ENCODE measurements at places on chromosomes 3 and 15.

DNA sequence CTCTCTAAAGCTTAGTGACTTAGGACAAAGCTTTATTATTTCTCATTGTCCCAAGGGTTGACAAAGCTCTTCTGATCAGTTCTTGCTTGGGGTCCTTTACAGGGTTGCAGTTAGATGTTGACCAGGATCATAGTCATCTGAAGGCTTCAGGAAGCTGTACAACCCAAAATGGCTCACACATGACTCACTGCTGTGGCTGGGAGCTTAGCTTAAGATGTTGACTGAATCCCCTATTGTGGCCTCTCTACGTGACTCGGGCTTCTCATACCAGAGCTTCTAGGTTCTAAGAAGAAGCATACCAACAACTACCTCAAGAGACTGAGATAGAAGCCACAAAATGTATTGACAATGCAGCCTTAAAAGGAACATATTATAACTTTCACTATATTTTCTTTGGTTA, 569.6 kb upstream of the ROBO2 start:
- DNase-seq = no peak

GRCh38 chr3:152176998-152177397, 91.7 kb upstream of the MBNL1 start:
- DNase-seq = no peak

GRCh38 chr3:100384733-100385525, 16.0 kb downstream of the TOMM70 start:
- no peak for DNase-seq

- no peak for DNase-seq
Measured at GRCh38 chr15:68506071-68506470, 72.7 kb upstream of the CORO2B start.

DNA sequence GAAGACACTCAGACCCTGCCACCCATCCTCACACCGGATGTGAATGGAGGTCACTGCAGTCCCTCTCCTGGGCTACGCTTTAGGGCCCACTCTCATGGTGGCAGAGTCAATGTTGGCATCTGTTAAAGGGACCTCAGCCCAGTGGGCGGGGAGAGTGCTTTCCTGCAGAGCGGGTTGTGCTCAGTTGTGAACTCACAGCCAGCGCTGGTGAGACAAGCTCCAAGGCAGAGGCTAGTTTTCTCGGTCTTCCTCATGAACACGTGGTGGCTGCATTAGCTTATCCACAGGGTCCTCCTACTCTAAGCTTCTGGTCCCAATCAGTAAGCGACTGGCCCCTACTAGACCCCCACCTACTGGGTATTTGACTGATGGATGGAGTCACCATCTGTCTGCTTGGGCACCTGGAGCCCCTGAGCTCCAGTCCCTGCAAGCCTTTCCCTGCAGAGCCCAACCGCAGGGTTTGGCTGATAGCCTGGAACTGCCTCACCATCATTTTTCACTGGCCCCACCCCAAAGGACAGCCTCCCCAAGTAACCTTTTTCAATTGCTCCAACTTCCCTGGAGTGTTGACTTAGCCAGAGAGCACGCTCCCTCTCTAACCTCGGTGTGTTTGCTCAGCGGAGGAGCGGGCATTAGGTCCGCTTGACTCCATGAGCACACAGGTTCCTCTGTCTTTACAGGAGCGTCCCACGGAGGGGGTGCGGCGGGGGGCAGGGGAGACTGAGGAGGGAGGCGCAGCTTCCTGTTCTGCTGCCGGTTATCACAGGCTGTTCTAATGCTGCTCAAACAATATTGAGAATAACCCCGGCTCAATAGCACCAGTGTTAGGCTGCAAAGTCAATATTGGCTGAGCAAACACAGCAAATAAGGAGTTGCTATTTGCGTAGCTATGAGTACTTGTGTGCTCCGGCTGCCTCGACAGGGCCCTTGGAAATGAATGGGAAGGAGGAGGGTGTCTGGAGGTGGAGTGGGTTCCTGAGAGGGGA, 141.7 kb downstream of the RPLP1 start:
- DNase-seq = peak; percentile 71

DNA sequence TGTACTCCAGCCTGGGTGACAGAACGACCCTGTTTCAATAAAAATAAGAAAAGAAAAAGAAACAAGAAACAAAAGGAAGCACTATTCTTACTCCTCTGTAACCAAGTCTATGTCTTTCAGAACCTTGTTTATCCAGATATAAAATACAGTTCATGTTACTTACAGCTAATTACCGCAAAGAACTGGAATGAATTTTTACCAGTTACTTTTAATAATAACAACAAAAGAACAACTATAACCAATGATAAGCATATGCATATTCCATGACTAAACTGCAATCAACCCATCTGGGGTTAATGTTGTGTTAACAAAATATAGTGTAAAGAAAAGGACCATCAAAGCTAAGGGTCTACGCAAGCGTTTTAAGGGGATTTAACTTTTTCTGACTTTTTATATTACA, 123.2 kb downstream of the SNRK start:
- DNase-seq = no peak

- no peak for DNase-seq
Measured at GRCh38 chr3:39460677-39461076, 6.8 kb upstream of the MOBP start.

DNA sequence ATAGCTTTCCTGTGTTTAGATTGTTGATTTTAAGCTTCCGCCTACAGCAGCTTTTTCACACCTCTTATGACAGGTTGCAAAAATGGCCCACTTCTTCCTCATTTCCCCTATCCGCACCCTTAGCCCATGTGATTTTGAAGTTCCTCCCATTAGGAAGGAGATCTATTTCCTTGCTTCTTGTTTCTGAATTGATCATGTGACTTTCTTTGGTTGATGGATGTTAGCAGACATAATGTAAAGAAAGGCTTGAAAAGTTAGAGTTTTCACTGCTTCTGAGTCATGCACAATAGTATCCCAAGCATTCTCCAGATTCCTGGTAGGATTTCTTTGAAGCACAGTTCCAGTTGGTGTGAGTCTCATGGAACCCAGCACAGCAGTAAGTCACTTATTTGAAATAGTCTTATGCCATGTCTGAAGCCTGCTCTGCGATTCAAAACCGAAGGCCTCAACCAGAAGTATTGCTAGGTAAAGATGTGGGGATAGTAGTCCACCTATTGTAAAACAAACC, 76.6 kb downstream of the EDEM1 start:
- no peak for DNase-seq

DNA sequence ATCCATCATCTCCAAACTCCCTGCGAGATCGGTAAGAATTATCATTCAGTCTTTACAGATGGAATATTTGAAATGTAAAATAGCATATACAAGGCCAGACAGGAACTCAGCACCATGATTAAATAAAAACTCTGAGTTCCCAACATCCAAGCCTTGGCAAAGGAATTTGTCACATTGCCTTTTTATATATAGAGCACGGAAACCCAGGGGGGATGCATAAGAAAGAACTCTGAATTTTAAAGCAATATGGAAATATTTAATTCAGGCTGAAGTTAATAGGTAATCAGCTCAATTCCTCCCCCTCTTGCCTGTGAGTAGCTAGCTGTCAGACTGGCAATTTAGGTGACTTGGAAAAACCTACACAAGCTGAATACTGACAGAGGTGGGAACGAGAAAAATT, 217.9 kb upstream of the KCNMB2 start:
- no peak for DNase-seq

GRCh38 chr3:129597087-129597999, 9.1 kb downstream of the PLXND1 start:
- DNase-seq = no peak

DNA sequence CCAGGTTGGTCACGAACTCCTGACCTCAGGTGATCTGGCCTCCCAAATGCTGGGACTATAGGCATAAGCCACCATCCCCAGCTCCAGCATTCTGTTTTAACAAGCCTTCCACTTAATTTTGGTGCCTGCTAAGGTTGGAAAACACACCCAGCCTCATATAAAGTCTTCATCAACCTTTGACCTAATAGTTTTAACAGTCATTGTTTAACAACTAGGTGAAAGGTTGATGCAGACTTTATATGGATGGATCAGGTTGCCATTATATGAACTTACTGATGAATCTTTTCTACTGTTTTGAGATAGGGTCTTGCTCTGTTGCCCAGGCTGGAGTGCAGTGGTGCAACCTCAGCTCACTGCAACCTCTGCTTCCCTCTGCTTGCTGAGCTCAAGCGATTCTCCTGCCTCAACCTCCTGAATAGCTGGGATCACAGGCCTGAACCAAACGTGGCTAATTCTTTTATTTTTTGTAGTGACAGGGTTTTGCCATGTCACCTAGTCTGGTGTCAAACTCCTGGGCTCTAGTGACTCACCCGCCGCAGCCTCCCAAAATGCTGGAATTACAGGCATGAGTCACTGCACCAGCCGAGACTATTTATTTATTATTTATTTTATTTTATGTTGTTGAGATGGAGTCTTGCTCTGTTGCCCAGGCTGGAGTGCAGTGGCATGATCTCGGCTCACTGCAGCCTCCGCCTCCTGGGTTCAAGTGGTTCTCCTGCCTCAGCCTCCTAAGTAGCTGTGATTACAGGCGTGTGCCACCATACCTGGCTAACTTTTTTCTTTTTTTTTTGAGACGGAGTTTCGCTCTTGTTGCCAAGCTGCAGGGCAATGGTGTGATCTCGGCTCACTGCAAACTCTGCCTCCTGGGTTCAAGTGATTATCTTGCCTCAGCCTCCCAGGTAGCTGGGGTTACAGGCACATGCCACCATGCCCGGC, 3.1 kb upstream of the RPAP1 start:
- DNase-seq = no peak

DNA sequence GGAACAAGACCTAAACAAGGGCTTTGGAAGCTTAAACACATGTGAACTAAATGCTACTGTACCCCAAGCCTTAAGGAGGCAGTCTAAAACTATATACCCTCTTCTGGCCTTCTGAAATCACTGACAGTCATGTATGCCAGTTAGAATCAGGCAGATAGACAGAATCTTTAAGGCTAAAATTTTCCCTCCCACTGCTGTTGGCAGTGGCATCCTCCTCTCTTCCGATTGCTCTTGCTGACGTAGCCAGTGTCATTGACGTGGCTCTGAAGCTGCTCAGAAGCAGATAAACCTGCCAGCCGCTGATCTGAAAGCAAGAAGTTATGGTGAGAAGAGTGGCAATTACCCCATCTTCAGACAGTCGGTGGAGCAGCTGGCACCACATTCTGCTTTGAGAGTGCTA, 3.3 kb downstream of the RYR3 start:
- DNase-seq = no peak

DNA sequence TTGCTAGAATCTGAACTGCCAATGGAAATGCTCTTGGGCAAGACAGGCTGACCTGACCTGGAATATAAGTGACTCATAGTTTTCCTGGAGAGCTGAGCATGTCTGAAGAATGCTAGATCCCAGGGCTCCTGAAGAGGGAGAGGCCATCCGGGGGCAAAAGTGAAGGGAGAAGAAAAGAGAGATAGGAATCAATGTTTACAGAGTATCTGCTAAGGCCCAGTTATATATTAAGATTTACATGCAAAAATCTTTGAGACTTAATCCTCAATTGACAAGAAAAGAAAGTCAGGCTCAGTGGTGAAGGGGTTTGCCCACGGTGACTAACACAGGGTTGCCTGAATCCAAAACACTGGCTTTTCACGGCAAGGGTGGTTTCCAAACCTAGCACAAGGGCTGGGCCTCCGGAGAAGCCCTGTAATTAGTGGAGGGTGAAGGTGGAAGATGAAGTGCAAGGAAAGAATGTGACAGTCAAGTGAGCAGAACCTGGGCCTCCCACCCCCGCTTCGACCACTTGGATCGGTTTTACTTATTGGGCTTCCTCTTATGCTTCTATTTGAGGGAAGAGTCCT, 91.7 kb upstream of the FGF12 start:
- no peak for DNase-seq

GRCh38 chr3:46414739-46415138, 7.7 kb downstream of the CCRL2 start:
- no peak for DNase-seq

DNA sequence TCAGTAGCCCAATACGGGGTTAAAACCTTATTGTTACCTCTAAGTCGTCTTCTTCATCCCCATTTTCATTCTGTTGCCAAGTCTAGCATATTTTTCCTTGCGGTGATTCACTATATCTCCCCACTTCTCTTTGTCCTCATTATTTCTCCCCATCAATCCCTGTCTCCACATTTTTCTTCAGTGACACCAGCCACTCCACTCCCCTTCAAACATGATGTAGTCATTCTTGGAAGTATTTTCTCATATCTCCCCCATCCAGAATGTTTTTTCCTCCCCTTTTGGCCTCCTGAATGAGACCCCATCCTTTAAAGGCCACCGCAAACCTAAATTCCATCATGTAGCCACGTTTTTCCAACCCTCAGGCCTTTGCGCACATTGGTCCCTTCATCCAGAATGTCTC, 105.9 kb downstream of the TOP2B start:
- no peak for DNase-seq

DNA sequence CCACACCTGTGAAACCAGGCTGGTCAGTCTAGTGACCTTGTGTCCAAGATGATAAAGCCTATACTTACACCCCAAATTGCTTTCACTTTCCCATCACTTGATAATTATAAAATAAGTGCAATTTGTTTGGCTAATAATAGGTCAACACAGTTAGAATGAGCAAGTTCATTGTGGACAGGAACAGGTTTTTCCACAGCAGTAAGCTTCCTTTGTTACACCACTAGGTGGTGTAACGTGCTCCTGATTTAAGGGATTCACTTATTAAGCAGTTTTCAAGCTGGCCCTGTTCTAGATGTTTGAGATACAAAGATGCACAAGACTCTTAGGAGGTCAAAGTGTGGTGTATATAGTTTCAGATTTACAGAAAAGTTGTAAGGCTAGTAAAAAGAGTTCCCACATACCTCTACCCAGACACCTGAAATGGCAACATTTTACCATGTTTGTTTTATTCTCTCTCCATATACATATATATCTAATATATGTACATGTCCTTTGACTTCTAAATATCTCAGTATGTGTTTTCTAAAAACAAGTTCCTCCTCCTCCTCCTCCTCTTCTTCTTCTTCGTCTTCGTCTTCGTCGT, 6.8 kb upstream of the MFSD1 start:
- peak; percentile 42 for DNase-seq

DNA sequence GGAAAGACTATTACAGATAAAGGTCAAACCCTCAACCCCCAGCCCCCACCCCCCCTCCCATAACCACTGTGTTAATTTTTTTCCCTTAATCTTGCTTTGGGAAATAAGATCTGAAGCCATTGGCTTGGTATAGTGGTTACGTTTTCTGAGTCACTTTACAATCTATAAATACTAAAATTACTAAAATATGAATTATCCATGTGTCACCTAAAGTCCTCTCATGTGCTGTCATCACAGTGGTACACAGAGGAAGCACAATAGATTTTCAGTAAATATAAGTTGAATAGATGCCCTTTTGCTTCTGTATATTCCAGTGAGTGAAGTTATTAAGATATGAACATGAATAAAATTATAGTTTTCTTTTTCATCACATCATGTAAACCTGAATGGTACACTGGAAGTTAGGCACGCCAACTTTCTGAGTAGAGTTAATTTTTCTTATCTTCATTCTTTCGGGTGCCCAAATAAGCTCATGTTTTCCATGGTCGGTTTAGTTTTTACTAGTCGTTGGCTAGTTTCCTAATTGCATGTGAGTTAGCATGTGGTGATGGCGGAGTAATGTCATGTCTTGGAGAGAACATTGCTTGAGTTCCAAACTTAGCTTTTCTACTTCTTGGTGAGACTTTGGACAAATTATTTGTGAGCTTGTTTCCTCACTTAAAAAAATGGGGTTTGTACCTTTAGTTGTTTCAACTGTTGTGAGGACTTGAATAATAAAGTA, 11.5 kb downstream of the PPP4R2 start:
- DNase-seq = no peak

GRCh38 chr3:148493631-148494030, 204.1 kb upstream of the AGTR1 start:
- no peak for DNase-seq

- DNase-seq = no peak
Measured at GRCh38 chr3:99246010-99246654, 344.6 kb upstream of the DCBLD2 start.

Measured in NCI-H2107 (cell line).